BE2C (cell line): ENCODE measurements at places on chromosomes 16 and 17.
A peak's percentile ranks its signal among the peaks of the same experiment; 100 is the strongest.

GRCh38 chr17:37097154-37097553 is 148.4 kb downstream of the AATF start:
- peak; percentile 55 for DNase-seq

DNA sequence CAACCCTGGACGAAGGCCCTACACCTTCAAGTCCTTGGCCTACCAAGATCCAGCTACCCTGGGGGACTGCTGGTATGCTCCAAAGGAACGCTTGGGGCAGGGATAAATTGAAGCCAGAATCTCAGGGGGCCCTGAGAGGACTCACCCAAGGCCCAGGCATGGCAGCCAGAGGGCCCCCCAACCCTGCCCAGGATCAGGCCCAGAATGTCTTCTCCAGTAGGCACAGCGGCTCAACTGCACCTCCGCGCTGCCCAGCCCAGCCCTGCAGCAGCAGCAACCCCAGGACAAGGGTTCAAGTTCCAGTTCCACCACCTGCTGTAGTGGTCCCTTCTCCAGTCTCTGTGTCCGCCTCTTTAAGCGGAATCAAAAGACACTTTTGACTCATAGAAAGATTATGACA is 2.2 kb downstream of the TFAP4 start:
- no peak for DNase-seq

- DNase-seq, result no peak
Observed at GRCh38 chr16:86353948-86354347, 156.4 kb upstream of the FOXF1 start.

DNA sequence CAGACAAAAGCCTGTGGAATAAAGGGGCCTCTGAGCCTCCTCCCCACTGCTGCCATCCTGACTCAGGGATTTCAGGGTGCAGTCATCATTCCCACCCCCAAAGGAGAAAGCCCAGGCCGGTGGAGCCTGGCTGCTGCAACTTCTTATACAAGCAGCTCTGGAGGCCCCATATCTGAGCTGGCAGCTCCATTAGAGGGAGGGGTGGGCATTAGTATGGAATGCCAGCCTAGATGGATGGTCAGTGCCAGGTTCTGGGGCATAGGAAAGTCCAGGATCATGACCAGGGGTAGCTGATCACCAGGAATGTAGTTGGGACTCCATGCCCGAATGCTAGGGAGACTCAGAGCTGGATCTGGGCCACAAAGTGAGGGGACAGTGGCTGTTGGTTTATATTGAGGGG is 581.0 kb downstream of the KCNJ18 start:
- no peak for DNase-seq

DNA sequence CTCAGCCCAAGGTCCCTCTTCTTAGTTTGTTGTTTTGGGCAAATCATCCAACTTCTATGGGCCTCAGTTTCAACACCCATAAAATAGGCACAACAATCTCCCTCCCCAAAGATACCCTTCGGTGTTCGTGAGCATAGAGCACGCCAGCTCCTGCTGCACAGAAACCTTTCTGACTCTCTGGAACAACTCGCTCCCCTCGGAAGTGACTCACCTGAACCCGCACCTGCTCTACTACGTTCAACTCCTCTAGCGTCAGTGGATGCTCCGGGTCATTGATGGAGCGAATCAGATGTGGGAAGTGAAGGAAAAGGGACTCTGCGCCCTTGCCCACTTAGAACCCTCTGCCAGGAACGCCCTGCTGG is 445 bp downstream of the CIAO2B start:
- DNase-seq, result no peak

GRCh38 chr16:49622084-49622390 is 233.9 kb downstream of the ZNF423 start:
- no peak for DNase-seq

GRCh38 chr17:281365-281999 is 71.1 kb downstream of the RPH3AL start:
- DNase-seq, result no peak

GRCh38 chr17:32523827-32524552 is 37.2 kb downstream of the CDK5R1 start:
- DNase-seq, result no peak

- no peak for DNase-seq
Observed at GRCh38 chr16:83744441-83744981, 63.3 kb upstream of the HSBP1 start.

DNA sequence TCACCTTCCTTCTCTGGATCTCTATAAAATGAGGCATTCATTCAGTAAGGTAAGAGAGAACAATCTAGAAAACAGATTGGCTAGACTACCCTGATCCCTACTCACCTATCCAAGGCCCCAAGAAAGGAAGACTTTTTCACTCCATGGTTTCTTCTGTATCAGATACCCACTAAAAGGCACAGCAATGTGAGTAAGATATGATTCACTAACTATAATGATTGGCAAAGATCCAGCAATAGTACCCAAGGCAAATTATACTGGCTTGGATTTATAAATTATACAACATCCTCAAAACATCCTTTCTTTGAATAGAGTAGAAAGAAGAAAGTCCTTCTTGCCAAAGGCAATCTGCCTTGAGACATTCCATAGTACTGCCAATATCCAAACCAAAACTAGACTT is 1432.0 kb upstream of the GOT2 start:
- no peak for DNase-seq

GRCh38 chr17:39556423-39556822 is 51.3 kb downstream of the NEUROD2 start:
- DNase-seq, result no peak

DNA sequence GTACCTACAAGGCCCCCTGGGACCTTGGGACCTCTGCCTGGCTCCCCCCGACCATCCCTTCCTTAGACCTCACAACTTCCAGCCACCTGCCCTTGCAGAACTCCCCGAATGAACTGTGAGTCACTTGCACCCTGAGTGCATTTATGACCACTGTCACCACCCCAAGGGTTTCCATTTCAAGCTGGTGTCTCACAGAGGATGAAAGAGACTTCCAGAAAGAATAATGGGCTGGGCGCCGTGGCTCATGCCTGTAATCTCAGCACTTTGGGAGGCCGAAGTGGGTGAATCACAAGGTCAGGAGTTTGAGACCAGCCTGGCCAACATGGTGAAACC is 124.5 kb upstream of the CIBAR2 start:
- DNase-seq, result no peak

- no peak for DNase-seq
Observed at GRCh38 chr16:17364319-17365210, 106.2 kb downstream of the XYLT1 start.

- DNase-seq, result no peak
Observed at GRCh38 chr17:14337596-14338079, 36.8 kb downstream of the HS3ST3B1 start.

- no peak for DNase-seq
Observed at GRCh38 chr17:57501016-57501415, 244.1 kb downstream of the CCDC182 start.
